ENCODE measurements at places on chromosomes 16 and 17.

DNA sequence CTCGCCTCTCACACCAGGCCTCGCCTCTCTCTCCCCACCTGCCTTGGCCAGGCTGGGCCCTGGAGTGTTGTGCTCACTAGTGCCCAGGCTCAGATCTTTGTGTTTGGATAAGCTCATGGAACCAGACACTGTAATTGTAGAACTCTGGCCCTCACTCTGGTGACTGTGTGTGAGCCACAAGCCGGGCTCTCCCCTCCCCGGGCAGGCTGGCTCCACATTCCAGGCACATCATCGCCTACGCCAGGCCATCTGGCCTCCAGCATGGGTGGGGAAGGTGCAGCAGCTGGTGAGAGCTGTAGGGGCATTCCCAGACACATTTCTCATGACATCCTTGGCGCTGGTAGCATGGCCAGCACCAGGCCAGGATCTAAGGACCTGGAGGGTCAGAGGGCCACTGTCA, 202.3 kb downstream of the RAB11FIP4 start:
- peak; percentile 39 for DNase-seq

GRCh38 chr17:53217311-53217710, 605.4 kb upstream of the KIF2B start:
- no peak for DNase-seq

- peak; percentile 56 for DNase-seq
These were observed 696 bp downstream of the NETO2 start for GRCh38 chr16:47142821-47143676.

- no peak for DNase-seq
These were observed 9.7 kb downstream of the CDRT4 start for GRCh38 chr17:15457723-15458094.

DNA sequence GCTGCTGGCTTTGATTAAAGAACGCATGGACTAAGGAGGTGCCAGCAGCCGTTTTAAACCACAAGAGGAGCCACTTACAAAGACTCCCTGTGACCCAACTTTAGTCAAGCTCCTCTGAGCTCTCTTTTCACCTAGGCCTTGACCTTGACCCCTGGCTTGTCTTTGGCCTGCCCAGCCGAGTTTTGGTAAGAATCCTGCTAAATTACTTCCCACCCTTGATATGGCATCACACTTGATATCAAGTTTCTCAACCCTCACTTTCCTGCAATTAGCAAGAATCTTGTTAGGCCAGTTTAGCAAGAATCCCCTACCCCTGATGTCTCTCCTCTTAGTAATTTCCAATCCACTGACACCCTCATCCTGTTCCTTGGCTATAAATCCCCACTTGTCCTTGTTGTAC, 232.8 kb upstream of the SALL1 start:
- no peak for DNase-seq

DNA sequence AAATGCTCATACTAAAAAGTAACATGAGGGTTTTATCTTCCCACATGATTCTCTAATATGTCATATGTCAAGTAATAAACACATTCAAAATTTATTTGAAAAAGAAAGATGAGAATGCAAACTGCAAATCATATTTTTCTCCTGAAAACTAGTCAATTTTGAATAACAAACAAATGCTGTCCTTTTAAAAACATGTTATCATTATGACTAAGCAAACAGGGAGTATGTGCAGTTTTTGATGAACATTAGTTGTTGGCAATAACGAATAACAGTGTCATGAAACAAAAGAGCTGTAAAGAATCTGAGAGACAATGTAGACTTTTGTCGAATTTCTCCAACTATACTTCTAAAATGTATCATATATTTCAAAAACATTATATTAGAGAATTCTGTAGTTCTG, 34.8 kb downstream of the RPGRIP1L start:
- peak; percentile 6 for DNase-seq

- no peak for DNase-seq
These were observed 5.8 kb downstream of the ASB16 start for GRCh38 chr17:44176257-44176656.

GRCh38 chr17:48352630-48353029, 77.4 kb downstream of the SKAP1 start:
- DNase-seq: peak; percentile 42

DNA sequence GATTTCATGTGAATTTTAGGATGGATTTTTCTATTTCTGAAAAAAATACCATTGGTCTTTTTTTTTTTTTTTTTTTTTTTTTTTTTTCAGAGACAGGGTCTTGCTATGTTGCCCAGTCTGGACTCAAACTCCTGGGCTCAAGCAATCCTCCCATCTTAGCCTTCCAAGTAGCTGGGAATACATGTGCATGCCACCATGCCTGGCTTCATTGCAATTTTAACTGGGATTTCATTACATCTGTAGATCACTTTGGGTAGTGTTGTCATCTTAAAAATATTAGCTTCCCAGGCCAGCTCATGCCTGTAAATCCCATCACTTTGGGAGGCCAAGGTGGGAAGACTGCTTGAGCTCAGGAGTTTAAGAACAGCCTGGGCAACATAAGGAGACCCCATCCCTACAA, 54.8 kb downstream of the TOM1L2 start:
- no peak for DNase-seq

DNA sequence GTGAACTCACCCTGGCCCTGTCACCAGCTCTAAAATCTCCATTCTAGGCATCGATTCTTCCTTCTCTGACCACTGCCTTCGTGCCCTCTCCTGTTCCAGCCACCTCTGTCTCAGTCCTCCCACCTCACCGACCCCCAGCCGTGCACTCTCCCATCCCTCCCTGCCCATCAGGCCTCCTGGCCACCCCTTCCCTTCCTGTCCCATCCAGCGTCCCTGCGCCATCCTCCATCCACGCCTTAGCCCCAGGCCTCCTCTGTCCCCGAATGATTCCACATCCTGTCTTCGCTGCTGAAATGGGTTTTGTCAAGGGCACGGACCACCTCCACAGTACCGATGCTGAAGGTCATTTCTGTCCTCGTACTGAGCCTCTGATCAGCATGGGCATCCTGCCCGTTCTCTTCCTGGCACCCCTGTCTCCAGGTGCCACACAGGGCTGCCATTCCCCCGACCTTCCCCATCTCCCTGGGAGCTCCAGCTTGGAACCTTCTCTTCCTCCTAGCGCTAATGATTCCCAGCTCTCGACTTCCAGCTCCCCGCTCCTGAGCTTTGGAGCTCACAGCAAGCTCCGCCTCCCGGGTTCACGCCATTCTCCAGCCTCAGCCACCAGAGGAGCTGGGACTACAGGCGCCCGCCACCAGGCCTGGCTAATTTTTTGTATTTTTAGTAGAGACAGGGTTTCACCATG, 2.6 kb downstream of the TRIM65 start:
- peak; percentile 23 for DNase-seq

DNA sequence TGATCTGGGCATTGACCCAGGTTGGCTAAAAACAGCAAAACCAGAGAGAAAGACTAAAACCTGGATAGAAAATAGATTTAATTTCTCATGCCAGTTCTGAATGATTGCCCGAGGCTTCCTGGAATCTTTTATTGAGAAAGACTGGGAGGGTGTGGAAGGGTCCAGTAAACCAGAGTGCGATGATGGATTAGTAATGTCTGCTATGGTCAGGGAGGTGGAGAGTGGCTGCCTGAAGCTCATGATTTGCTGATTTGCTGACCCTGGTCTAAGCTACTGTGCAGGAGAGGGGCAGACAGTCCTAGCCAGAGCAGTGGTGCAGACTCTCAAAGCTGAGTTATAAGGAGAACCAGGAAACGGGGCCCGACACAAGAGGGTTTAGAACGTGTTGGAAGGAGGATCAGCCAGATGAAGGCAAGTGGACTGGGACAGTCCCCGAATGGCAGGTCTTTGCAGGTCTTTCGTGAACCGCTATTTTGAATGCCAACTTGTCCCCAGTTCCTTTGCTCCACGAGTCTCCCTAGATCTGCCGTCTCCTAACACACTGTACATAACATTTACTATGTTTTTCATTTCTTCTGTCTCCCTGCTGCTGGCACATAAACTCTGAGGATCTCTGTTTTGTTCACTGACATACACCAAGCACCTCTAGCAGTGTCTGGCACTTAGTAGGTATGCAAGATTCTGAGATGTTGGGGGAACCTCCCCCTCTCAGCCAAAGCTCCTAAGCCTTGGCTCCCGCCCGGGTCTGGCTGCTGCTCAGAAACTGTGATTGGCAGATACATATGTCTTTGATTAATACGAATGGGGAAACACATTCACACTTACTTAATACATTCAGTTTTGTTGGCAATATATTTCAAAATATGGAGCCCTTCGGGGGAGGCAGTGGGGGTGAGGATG, 237.3 kb upstream of the TNRC6C start:
- no peak for DNase-seq

DNA sequence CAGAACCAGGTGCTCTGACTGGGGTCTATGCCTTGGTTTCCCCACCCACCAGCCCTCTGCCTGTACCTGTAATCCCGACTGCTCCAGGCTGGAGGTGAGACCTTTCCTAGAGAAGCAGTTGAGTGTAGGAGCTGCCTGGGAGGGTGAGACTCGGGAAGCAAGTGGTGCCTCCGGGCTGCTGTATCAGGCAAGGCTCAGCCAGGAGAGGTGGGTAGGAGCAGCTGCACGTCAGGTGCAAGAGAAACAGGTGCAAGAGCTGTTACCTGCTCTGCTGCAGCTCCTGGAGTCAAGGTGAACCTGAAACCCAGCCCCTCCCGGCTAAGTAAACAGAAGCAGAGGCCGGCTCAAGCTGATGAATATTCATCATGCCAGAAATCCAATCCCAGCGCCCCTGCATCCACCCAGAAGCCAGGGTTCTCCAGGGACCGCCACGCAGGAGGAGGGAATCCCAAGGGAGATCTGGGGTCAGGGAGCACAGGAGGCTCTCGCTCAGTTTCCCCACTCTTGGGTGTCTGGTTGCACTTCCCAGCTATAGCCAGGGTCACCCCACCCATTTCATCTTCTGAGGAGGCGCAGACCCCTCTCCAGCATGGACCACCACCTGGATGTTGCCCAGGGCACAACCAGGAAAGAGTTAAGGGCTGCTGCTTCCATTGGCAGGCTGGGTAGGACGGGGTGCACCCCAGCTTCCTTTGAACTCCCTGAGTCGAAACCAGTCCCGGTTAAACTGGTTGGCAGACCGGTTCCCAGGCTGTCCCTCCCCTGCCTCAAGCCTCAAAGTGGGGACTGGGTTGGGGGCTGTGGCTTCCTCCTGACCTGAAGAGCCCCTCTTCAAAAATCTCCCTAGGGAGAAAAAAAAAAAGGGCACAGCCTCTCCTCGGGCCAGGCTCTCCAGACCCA, at the start of gene PRR15L:
Gene PRR15L (minus strand): TSS at position 293 of the 900 bp plus-strand sequence. CDS start 4,649 bp downstream, outside the sequence.
- DNase-seq: no peak

DNA sequence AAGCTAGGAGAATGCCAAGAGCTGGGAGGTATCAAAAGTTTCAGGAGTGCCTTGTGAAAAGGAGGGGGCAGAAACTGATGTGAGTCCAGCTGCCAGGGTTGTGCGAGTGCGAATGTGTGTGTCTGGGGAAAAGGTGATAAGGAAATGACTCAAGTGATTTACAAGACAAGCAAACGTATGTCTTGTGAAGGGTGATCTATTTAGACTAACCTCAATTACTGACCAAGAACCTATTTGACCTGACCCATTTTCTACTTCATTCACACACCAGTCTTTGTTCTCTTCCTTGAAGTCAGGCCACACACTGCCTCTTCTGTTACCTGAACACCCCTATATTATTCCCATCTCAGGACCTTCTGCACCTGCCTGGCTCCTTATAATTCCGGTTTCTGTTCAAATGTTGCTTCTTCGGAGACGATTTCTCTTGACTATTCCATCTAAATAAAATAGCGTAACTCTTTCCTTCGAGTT, 1.0 kb downstream of the GDE1 start:
- peak; percentile 74 for DNase-seq

DNA sequence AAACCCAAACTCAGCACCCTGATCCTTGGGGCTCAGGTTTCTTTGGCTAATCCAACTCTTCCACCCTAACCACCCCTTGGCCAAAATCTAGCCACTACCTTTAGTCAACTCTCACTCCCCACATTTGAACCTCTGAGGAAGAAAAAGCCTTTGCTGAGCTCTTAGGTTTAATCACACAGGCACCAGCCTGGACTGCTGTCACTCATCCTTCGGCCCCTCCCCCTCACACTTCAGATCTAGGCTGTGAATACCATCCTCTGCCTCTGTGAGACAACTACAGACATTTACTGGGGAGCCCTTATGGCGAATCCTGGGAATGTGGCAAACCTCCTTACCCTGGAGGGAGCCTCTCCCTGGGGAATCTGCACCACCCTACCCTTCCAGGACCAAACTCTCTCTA, 5.3 kb upstream of the RNASEK start:
- no peak for DNase-seq

DNA sequence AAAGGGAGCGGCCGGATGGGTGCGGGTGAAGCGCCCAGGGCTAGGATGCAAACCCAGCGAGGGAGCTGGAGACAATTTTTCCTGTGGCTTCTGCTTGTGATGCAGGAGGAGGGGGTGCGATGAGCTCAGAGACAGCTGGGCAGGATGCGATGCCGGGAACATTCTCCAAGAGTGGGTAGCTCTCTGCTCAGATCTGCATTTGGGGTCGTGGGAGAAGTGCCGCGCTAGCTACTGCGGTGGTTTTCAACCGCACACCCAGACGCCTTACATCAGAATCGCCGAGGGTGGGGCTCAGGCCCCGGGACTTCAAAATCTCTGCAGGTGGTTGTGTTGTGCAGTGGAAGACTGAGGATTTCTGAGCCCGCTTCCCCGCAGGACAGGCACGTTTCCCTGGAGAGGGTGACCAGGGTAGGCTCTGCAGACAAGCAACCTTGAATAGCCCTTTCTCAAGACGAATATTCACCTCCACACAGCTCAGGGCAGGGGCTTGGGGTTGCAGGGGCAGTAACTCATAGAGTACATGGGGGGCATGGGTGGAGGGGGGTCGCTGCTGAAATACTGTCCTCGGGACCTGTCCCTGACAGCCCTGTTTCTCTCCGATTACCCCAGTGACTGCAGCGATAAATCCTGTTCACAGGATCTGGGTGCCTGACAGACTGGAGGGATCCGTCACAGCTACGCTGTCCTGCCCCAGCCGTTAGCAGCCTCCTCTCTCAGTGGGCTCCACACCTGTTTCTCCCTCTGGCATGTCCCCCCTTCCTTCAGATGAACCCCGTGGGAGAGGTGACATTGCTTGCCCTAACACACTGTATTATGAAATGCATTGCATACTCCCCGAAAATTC, 63.3 kb downstream of the HAPSTR1 start:
- no peak for DNase-seq

- no peak for DNase-seq
These were observed 130.7 kb upstream of the NLRP1 start for GRCh38 chr17:5714993-5715392.

Measured in fibroblast of mammary gland (primary cell).